T-helper 2 cell treated with Interferon-gamma antibody and Interleukin-4, amounts not matched to agents 5 μg/mL and 100 μg/mL, for 36 hours (primary cell): ENCODE measurements at places on chromosomes 1 and 21.

DNA sequence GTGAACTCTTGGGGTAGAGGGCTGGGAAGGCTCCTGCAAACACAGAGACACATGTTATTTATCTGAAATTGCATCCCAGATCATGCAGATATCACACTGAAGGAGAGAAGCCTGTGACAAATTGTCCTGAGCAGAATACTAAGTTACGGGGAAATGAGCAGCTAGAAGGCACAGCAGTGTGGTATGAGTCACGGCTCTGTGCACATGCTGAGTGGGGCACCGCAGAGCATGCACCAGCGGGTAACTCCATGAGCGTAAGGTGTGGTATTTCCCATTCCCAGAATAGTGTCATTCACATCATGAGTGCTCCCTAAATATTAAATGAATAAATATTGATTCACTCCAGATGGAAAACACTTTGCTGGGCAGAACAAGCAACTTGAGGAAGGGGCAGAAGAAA is 21.3 kb upstream of the FCRL2 start:
- DNase-seq, result no peak

DNA sequence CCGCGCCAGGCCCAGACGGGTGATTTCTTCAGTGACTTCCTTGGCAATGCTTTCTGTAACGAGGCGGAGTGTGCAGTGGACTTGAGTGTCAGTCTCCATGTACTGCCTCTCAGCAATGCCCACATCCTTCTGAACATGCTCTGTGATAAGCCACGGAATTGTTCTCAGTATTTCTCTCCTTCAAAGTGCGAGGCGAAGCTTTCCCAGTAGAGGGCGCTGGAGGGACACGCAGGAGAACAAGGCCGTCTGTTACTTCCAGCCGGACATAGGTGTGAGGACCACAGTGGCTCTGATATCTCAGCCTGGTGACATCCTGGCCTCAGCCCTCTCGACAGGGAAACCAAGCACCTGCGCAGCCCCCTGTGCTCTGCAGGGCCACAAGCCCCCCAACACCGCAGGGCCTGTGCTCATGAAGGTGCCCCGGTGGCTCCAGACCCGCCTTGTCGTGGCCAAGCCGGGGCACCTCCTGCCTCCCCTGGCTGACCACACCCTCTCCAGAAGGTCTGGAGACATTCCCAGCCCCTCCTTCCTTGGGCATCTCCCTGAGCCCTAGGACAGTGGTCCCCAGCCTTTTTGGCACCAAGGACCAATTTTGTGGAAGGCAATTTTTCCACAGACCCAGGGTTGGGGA is 46.1 kb upstream of the BACE2 start:
- peak; percentile 44 for DNase-seq

DNA sequence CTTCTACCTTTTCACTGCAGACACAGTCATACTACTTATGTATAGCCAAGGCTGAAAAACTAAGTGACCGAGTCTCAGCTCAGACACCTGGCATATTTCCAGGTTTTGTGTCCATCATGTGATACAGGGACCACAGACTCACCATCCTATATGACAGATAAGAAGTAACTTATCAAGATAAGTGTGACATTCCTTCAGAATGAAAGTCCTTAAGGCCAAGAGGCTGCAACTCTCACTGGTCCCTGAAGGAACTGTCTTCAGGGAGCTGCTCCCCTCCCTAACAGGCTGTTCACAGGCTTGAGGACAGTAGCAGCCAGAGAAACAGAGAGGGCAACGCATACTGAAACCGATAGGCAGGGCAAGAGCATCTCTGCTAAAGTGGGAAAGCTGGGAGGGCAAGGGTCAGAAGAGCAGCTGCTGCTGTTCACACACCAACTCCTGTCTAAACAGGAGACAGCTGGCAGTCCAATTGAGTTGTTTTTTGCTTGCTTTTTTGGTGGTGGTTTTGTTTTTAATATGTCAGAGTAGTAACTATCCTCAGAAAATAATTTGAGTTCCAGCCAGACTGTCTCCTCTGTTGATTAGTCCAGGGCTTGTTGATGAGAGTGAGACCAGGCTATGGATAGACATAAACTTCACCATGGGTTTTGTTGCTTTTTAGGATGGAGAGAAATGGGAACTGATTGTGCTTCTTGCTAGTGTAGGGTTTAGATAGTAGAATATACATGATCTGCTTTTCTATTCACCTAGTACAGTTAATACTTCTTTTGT is 67.7 kb downstream of the MACF1 start:
- DNase-seq, result no peak

DNA sequence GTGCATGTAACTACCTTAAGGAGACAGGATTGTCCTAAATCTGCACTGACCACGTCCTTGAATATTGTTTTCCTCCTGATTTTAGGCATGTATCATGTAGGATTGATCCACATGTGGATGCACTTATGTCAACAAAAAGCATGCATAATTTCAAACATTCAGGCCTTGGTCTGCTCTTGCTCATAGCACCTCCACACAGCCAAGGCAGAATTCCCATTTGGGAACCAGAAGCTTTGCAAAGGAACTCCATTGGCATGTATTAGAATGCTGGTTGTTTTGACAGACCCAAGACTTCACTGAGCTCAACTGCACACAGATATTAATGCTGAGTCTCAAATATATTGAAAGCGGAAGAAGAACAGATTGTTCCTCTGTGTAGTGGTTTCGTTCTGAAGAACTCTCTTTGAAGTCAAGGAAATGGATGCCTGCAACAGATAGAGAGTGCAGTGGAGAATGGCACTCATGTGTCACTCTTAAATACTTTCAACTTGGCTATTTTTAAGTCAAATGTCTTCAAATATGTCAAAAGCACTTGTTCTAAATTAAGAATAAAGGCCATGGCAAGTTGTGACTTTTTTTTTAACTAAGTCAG is 387.6 kb downstream of the LTN1 start:
- DNase-seq, result no peak

- DNase-seq, result peak; percentile 83
These were observed at the start of gene CR1L for GRCh38 chr1:207644852-207645634. CR1L (plus strand) TSS chr1:207645133; CDS start chr1:207645234, 101 bp downstream.
